ENCODE measurements at places on chromosomes 2 and 18.

GRCh38 chr2:118065015-118065706 is 23.1 kb upstream of the INSIG2 start:
- no peak for DNase-seq

- no peak for DNase-seq
Observed at GRCh38 chr18:79413025-79413424, 17.3 kb downstream of the NFATC1 start.

DNA sequence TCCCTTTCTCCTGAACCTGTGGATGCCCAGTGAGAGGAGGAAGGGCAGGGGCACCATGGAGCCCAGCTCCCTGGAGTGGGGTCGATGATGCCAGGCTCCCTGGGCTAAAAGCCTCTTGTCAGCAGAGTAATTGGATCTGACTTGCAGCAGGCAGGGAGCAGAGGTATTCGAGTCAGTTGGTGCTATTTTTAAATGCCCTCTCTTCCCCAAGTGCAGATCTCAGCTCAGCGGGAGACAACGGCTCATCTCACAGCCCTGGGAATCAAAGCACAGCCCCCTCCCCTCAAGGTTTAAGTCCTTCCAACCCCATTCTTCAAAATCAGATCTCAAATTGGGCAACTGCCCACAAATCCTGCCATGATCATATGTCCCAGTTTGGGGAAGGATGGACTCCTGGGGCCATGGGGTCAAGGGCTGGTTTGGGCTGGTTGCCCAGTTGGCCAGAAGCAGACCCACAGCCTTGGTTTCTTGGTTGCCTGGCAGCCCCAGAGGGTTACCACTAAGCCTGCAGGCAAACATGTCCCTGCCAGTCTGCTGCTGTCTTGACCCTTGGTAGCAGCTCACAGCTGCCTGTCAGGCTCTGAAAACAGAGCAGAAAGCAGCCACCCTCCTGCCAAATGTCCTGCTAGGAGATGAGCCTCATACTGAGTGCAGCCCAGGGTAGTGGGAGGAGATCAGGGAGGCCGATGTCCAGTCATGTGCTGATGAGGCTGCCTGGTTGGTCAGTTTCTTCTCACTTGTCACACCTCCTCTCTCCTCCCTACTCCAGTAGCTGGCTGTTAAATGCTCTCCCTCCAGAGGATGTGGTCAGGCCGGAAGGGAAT is 244.9 kb downstream of the LOXHD1 start:
- no peak for DNase-seq

DNA sequence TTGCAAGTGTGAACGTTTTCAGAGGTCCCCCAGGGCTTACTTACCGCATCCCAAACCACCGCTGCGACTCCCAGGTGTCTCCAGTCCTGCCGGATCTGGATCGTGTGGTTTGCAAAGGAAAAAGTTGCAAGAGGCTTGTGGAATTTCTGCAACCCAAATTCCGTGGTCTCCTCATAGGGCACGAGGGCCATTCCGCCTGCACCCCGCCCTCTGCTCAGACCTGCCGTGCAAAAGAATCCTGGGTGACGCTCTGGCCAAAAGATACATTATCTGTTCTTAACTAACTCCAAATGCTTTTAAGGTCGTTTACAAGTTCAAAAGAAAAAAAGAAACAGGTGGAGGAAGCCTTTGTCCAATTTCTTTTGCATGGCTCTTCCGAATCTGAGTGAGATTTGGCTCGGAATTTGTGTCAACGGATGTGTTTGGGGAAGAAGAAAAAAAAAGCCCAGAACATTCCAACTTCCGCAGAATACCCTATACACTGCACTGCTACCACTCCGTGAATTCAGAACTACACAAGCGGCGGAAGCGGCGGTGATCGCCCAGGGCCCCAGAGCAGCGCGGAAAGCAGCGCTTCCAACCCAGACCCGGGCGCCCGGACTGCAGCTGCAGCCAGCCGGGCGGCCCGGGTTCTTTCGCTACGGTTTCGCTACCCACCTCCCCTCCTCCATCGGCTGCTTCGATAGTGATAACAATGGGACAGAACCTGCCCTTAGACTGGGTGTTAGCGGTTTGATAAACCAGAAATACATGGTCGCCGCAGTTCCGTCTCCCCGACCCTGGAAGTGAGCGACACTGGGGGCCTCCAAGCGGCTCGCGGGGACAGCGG is 795 bp downstream of the METTL21A start:
- no peak for DNase-seq

DNA sequence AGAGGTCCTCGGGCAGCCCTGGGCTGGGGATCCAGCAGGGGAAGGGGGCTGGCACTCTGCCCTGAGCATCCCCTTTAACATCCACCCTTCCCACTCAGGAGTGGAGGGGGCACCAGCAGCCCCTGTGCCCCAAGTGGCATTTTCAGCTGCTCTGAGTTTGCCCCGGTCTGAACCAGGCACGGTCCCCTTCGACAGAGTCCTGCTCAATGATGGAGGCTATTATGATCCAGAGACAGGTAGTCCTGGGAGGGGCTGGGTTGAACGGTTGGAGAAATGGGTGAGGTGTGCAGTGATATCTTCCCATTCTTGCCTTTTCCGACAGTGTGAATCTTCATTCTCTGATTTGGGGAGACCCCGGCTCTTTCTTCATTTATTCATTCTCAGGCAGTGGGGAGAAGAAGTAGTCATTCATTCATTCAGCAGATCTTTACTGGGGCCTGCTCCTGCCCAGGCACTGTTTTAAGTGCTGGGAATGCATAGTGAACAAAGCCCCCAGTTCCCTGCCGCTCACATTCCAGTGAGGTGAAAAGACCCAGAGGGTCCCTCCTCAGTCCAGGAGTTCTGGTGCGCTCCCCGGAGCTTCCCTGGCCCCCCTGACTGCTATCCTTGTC is 1.4 kb upstream of the KHK start:
- no peak for DNase-seq

GRCh38 chr2:135317375-135317774 is 213.6 kb downstream of the ZRANB3 start:
- DNase-seq, result no peak

GRCh38 chr2:14451312-14451711 is 181.2 kb upstream of the LRATD1 start:
- no peak for DNase-seq

GRCh38 chr2:119225926-119226325 is 2.3 kb downstream of the STEAP3 start:
- no peak for DNase-seq

- DNase-seq, result no peak
Observed at GRCh38 chr2:180943275-180943674, 37.1 kb upstream of the UBE2E3 start.

DNA sequence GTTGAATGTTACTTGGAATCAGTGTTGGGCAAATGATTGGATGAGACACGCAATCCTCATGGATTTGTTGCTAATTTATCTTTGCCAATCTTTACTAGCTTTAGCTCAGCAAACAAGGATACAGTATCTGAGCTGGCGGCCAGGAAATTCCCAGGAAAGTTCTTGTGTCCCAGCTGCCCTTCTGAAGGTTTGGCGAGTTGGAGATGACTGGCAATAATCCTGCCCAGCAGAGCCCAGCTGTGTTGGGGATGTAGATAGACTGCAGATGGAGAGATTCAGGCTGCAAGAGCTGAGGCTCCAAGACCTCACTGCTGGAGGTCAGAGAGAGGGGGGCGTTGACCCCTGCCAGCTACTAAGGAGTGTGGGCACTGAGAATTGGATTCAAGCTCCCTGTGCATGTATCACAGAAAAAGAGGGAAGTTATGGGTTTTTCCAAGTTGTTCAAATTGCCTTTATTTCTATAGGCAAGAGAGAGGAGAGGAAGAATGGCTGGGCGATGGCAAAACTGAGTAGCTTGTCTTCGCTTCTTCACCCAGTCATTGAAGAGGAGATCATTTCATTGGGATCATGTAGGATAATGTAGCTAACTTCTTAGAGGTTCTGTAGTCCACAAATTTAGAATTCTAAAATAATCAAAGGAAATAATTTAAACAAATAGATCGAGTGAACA is 506.8 kb upstream of the LRATD1 start:
- DNase-seq, result no peak

GRCh38 chr2:28717339-28717758 is 34.3 kb upstream of the PPP1CB start:
- peak; percentile 67 for DNase-seq

DNA sequence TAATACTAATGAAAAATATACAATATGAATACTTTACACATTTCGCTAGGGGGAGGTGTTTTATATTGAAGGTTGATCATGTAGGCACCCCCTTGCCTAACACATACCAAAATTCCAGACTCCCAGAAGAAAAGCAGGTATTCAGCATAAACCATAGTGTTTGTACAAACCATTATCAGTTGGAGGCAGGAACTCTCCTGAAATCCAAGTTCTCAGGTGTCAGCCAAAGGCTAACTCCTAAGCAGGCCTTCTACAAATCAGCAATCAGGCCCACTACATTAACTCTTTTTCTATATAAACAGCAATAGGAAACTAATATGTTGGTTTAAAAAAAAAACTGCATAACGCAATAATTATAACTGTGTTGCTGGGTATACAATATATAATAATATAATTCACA is 44.5 kb downstream of the MAP3K2 start:
- no peak for DNase-seq

DNA sequence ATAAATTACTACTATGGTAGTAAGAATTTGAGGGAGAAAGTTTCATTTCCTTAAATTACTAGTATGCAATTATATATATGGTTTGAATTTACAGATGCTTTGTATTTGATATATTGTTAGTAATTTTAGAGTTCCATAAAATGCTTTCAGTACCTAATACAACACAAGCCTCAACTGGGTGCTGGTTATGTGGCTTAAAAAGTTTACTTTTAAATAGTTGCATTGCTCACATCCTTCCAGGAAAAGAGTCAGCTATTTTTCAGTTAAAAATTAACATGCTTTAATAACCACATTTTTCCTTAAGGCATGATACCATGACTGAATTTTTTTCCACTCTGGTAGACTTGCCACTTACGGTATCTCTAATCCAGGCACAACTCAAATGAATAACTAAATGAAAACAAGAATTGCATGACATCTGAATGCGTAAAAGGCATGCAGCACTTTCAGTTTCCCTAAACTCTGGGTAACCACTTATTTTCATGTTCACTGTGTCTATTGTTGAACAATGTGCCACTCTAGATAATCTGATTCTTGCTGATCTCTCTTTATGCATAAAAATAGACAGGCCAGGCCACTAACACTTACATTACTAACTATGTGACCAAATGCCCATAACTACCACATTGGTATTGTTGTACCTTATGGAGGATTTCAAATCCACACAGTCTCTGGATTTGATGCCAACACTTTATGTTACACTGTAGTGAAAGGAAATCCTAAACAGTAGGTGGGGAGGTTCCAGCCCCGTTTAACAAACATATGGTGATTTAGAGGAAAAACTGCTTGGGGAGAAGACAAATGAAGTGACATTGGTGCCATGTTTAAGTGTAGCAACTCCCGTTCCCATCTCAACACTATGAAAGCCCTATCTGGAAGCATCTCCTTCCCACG is 35.5 kb upstream of the SLC35F5 start:
- DNase-seq, result no peak

DNA sequence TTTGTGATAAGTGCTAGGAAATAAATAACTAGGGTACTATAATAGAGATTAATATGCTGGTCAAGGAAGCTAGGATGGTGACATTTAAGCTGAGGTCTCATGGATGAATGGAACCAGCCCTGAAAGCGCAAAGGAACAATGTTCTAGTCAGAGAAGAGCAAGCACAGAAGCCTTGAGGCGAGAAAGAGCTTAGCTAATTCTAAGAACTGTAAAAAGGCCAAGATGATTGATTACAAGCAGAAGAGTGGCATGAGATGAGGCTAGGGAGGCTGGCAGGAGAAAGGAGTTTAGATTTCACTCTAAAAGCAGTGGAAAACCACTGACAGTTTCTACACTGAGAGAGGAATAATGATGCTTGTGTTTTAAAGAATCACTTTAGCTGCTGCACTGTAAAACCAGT is 3.4 kb upstream of the YIPF4 start:
- DNase-seq, result no peak

DNA sequence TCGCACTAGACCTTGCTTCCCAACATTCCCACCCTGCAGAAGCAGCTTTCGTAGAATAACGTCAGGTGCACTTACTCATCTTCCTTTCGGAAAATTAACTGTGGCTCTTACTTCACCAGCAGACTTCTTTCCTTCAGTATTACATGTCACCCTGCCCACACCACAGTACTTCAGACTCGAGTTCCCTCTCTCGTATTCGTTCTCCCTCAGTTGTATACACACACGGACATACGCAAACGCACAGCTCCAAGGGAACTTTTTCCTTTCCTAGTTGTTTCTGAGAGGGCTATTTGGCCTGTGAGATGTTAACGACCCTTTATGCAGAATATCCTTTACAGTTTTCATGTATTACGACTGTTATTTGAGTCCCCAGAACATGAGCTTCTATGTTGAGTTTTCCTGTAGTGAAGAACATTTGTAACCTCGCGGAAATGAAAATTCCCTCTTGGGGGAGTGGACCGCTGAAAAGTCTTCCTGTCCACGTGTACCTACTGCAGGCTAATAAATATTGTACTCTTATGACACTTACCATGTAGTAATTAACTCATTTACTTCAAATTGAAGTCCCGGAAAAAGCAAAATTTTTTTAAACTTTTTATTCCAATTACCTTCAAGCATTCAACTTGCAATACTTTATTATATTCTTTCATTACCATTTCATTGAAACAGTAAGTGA is 908 bp downstream of the ERLEC1 start:
- DNase-seq, result no peak

GRCh38 chr18:72375618-72376017 is 168.5 kb downstream of the CBLN2 start:
- DNase-seq, result no peak

DNA sequence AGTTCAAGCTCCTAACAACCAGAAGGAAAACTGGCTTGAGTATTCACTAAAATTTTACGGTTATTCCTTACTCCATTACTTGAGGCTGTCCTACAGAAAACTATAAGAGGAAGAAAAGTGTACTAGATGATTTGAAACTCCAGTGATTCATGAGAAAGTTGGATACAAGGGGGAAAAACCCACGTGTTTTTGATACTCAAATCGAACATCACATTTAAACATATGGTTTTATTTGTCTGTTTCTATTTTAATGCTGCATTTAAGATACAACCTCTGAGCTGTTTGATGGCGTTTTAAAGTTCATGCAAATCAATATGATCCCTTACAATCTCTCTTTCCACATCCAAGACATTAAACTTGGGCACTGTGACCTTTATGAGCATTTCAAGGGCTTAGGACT is 125.1 kb upstream of the LMAN1 start:
- DNase-seq, result no peak

DNA sequence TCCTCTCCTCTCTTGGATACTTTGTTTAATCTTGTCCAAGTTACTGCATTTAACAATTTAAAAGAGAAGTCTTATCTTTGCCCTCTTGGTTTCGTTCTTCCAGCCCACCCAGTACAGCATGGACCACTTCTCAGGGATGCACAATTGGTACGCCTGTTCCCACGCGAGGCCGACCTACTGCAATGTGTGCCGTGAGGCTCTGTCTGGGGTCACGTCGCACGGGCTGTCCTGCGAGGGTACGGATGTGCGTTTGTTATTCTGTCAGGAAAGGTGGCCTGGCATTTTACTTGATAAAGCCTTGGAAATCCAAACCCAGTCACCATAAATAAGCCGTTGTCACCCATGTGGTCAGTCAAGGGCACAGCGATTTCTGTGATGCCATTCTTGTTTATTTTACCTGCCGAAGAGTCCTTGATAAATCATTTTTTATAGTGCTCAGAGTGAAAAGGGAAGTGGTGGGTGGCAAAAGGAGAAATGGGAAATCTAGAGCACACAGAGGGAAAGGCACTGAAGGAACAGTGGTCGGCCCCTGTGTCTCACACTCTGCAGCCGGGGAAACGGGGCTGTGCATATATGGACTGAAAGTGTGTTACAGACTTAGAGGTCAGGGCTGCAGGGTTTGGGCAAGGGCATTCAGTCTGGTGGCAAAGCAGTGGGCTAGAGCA is 80.5 kb downstream of the DGKD start:
- no peak for DNase-seq

- DNase-seq, result peak; percentile 18
Observed at GRCh38 chr18:61893971-61894750, 1.4 kb upstream of the RNF152 start.
